ENCODE measurements at places on chromosomes 7 and 10. TPM values are rescaled to one million over a fixed set of nuclear protein-coding genes. Genes with fewer than 3 reads are reported as not detected.

Gene SLC39A12
- total RNA-seq = not detected

Gene KCNK18
- total RNA-seq = not detected

DNA sequence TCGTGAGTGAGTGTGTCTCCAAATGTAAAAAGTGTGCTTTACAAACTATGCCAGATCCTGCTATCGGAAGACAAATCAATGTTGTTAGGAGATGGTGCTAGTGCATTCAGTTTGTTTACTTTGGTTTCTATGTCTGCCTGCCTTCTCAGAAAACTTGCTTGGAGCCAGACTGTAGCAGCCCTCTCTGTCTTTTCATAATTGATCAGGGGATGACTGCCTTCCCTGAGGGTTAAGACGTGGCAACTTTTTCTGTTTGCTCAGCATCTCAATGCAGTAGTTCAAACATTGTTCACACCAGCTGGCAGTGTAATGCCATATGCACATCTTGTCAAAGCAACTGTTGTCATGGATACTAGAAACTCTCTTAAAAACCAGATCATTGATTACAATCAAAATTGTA is 118.5 kb downstream of the FOXP2 start:
- DNase-seq = no peak

DNA sequence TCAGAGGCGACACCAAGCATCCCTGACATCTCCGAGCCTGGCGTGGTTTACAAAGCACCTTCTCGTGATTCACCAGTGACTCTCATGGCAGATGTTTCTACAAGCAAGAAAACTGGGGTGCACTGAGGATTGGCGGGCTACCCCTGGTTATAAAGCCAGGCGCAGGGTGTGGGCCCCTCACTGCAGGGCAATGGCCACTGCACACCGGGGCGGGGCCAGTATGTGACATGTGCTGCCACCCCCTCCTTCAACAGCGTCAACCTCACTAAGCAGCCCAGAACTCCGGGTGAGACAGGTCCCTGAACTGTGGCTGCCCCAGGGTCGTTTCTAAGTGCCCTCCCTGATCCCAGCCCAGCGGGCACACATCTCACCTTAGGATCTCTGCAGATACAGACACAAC is 63.8 kb downstream of the CHST15 start:
- DNase-seq = no peak

- DNase-seq = no peak
Observed at GRCh38 chr10:78000956-78001472, 28.3 kb downstream of the POLR3A start.

GRCh38 chr10:76179806-76180205 is 748.4 kb downstream of the LRMDA start:
- no peak for DNase-seq

GRCh38 chr7:98670186-98670585 is 53.1 kb downstream of the NPTX2 start:
- DNase-seq = no peak

Measured in mucosa of gallbladder (tissue), 1 donor.